ENCODE measurements at places on chromosomes 1 and 21.

DNA sequence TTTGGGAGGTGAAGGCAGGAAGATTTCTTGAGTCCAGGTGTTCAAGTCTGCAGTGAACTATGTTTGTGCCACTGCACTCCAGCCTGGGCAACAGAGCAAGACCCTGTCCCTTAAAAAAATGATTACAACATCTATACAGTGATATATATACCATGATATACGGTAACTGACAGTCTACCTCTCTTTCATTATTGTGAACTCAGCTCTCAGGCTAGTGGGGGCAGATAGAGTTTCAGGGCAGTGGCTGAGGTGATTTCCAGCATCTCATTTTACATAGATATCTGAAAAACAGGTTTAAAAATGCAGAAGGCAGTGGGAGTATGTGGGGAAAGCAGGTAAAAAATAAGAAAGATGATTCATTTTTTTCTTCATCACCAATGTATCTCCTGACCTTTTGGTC is 8.1 kb upstream of the NTNG1 start:
- no peak for DNase-seq

- DNase-seq = no peak
Observed at GRCh38 chr1:23470282-23471070, 13.5 kb downstream of the ASAP3 start.

DNA sequence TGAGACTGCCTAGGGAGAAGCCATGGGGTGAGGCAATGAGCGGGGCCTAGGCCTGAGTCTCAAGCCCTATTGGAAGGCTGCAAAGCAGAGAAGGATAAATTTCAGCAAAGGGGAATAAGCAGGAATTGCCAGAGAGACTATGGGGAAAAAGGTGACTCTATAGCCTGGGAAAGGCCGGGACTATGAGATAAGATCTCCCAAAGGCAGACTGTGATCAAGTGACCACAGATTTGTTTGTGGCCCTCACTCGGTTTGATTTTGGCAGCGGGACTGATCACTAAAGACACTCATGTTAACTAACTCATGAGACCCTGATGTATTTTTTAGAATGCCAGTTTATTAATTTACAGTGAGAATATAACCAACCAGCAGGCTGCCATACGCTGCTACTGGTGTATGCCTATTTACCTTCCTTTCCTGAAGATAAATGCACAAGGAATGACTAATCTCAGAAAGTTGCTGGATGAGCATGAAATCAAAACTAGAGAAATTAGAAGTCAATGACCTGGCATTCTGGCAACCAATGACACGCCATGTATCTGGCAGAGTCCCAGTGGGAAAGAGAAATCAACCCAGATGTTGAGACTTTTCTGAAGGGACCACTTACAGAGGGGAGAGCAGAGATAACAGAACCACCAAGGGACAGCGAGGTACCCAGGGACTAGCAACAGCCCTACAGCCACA is 4.3 kb downstream of the HSF2BP start:
- no peak for DNase-seq

GRCh38 chr1:62401034-62401760 is 35.7 kb upstream of the USP1 start:
- DNase-seq = no peak

DNA sequence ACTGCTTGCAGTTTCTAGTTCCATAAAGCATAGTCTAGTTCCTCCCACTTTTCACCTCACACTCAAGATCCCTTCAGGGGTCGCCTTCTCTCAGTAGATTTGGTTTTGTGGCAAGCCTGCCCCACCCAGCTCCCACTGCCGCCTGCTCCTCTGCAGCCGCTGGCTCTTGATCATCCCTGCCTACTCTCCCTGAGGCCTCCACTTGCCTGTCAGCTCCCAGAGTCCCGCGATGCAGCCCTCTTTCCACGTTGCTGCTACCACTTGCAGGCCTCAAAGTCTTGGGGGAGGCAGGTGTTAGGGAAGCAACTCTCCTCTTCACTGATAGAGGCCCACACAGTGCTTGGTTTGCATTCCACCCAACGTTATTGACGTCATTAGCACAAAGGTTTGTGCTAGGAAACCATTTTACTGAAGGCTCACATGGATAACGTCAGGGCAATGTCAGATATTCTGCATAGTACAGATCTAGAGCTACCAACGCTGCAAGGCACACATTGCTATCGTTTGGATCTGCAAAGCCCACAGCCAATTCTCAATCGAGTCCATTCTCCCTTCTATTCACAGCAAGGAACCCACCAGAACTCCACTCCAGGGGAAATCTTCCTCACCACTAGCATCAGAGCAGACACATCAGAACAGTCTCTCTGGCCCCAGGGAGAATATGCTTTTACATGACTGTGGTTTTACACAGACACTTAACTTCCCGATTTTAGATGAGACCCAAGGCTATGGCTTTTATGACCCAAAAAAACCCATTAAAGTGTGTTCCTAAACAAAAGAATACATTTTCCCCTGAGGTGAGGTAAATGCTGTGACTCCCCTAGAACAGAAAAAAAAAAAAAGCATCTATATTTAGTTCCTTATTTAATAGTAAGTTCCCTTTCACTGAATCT is 519.5 kb upstream of the CAMK1G start:
- DNase-seq = no peak

DNA sequence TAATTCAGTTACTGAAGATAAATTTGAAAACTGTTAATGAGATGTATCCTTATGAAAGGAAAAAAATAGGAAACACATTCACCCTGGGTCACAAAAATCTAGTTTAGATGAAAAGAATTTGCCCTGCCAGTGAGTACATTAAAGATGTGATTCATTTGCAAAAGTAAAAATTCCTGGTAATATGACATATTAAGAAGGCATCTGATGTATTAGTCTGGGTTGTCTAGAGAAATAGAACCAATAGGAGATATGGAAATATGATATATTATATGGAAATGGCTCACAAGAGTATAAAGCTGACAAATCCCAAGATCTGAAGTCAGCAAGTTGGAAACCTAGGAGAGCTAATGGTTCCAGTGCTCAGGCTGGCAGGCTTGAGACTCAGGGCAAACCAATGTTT is 153.8 kb downstream of the MRPL39 start:
- no peak for DNase-seq

Measured in left kidney (tissue), 8 donors.